ENCODE measurements at places on chromosomes 2 and 18. TPM values are rescaled to one million over a fixed set of nuclear protein-coding genes. Genes with fewer than 3 reads are reported as not detected.

MSTN gene
- total RNA-seq, result 5.8 TPM

EMILIN2 gene
- total RNA-seq, result 17.0 TPM

LCLAT1 gene
- 22.8 TPM for total RNA-seq

TMEM247 gene
- total RNA-seq, result not detected

CFAP221 gene
- 0.95 TPM for total RNA-seq

PHOSPHO2 gene
- total RNA-seq, result 15.8 TPM

TFCP2L1 gene
- total RNA-seq, result 1.2 TPM

CNNM3 gene
- 18.0 TPM for total RNA-seq

DNA sequence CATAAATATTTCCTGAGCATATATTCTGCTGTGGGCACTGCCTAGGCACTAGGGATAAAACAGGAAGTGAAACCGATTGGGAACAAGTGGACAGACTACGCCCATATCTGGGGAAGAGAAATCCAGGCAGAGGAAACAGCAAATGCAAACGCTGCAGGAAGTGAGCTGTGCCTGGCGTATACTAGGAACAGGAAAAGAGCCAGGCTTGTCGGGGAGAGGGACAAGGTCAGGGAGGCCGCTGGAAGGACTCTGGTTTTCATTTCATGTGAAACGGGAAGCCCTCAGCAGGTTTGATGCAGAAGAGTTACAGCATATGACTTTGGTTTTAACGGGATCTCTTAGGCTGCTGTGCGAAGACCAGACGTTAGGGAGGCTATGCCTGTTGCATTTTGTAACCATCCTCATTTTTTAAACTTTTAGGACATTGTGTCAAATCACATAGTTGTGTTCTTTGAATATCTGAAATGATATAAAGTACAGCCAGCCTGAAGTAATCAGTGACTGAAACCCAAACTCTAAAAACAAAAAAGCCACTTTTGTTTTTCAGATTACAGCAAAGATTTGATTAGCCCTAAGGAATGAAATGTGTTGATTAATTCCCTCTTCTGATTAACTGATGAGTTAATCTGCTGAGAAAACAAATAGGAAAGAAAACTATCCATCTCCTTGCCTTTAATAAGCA is 110.2 kb upstream of the PIEZO2 start:
- DNase-seq, result no peak

DNA sequence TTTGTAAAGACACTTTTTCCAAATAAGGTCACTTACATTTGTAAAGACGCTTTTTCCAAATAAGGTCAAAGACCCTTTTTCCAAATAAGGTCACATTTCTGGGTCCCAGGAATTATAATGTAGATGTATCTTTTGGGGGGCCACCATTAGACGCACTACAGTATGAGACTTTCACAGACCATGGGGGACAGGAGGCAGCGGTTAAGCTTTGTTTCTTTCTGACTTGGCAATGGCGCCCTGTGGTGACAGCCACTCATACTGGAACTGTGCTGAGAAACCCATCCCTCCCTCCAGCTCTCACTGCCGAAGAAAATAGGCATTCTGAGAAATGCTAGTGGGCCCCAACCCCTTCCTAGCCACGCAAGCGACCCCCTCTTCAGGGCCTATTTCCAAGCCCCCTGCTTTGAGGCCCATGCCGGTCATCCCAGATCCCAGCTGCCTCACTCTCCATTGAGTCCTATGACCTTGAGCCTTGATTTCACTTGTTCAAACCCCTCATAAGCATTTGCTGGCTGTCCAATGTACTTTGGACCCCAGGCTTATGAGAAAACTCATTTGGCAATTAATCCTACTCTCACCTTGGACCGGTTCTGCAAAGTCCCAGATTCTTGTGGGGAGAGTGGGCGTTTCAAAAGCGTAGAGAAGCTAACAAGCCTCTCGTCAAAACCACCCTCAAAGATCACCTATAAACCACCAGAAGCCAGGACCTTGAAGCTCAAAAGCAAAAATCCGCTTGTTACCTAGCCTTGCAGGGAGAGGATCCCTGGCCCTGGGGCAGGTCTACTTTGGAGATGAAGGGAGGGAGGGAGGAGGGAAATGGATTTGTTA is 11.3 kb upstream of the SPATA3 start:
- no peak for DNase-seq

DNA sequence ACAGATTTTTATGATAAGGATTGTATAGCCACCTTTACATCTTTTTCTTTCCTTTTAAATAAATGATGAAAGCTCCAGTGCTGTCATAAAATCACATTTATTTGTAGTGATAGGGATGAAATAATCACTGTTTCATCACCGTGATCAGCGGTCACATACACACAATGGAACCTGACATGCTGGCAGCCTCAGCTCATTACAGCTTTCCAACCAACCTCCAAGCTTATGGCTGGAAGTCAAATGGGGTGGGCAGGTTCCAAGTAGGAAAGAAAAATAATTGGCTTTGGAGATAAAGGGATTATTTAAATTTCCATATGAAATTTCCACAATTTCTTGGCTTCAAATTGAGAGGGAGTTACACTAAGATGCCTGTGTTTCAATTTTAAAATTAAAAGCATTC is 251.3 kb downstream of the PLCL1 start:
- no peak for DNase-seq

DNA sequence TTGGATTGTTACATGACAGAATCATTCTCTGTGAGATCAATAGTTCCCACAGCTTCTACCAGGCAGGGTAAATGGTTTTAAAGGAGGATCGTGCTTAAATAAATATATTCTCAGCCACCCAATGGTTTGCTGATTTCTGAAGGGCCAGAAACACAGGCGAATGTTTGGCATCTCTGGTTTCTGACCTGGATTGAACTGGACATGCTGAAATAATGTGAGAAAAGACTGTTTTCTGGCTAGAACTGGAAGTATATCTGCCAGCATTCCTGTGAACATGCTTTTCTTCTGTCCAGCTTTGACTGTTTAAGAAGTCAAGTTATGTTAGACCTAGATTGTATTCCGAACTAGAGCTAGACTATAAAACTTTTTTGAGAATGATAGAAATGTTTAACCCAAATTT is 77.1 kb upstream of the COL3A1 start:
- no peak for DNase-seq

DNA sequence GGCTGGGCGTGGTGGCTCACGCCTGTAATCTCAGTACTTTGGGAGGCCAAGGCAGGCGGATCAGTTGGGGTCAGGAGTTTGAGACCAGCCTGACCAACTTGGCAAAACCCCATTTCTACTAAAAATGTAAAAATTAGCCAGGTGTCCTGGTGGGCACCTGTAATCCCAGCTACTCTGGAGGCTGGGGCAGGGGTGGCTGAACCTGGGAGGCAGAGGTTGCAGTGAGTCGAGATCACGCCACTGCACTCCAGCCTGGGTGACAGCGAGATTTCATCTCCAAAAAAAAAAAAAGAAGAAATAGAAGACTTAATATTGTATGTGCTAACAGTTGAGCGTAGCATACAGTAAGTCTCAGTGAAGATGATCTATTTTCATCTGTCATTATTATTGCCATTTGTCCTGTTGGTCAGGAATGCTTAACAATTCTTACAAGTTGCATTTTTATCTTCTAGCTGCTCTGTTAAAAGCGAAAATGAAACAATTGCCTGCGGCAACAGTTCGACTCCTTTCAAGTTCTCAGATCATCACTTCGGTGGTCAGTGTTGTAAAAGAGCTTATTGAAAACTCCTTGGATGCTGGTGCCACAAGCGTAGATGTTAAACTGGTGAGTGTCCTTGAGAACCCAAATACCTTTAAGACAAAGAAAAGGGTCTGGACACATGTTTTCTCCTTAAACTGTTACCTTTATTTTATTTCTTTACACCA is 7.2 kb downstream of the PMS1 start:
- DNase-seq, result no peak

GRCh38 chr2:122078451-122078850 is 323.0 kb downstream of the TSN start:
- no peak for DNase-seq

- no peak for DNase-seq
Measured at GRCh38 chr2:166156985-166157490, 29.2 kb upstream of the SCN1A start.

- DNase-seq, result no peak
Measured at GRCh38 chr2:27261926-27262298, 935 bp downstream of the SLC30A3 start.

DNA sequence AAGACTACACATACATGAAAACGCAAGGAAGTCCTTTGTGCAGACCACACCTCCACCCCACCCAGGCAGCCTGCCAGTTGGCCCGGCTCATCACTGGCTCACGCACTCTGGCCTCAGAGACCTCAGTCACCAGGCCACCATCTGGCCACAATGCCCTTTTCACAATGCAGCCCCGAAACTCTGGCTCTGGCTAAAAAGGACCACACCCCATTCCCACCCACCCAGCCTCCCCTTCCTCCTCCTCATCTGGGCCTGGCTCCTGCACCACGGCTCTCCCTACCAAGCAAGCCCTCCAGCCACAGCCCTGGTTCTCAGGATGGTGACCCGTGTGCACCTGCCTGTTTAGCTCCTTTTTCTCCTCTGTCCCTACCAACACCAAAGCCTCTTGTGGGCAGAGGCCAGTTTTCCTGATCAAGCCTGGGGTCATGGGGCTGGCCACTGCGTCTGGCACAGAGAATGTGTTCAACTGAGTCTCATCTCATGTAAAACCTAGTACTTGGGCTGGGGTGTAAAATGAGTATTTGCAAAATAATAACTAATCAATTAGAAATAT is 7.4 kb downstream of the HDAC4 start:
- no peak for DNase-seq

- DNase-seq, result peak; percentile 21
Measured at GRCh38 chr2:225920621-225921220, 521.2 kb downstream of the NYAP2 start.

- DNase-seq, result no peak
Measured at GRCh38 chr2:70901227-70902066, 34.3 kb upstream of the ATP6V1B1 start.

- DNase-seq, result no peak
Measured at GRCh38 chr18:44903327-44903726, 222.6 kb downstream of the SETBP1 start.

DNA sequence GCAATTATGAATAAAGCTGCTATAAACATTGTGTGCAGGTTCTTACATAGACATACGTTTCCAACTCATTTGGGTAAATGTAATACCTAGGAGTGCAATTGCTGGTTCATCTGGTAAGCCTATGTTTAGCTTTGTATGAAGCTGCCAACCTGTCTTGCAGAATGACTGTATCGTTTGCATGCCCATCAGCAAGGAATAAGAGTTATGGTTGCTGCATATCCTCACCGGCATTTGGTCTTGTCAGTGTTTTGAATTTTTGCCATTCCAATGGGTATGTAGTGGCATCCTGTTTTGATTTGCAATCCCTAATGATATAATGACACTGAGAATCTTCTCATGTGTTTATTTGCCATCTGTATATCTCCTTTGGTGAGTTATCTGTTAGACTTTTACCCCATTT is 20.7 kb downstream of the CCDC150 start:
- no peak for DNase-seq

GRCh38 chr2:24359129-24360049 is 947 bp downstream of the ITSN2 start:
- DNase-seq, result no peak

- DNase-seq, result no peak
Measured at GRCh38 chr18:63264871-63265270, 54.7 kb downstream of the BCL2 start.

DNA sequence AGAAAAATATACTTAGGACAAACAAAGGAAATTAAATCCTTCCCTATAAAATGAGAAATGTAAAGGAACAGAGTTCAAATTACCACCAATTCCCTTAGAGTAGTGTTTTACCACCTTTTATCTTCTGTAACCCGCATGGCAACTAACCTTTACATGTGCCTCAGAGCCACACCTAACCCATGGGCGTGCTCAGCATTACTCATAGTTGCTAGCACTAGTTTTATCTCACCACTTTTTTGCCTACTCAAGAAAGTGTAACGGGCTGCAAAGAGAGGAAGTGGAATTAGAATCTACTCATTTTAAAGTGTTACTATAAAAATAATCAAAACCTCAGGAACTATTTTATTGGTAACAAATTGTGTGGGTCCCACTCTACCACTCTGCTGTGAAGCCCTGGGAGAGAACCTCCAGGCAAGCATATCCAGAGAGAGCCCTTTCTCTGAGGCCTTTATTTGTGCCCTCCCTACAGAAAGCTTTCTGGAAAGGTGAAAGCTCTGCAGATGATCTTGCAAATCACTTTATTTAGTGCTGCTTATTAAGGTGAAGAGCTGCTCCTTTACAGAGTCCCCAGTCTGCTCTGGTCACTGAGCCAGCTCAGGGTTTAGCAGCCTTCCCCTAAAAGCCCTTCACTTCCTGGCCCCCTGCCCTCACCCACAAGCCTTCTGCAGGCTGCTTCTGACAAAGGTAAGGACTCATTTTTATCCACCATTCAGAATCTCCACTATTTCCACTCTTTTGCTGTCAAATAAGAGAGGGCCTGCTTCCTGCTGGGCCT is 98.8 kb downstream of the TRABD2A start:
- DNase-seq, result no peak

DNA sequence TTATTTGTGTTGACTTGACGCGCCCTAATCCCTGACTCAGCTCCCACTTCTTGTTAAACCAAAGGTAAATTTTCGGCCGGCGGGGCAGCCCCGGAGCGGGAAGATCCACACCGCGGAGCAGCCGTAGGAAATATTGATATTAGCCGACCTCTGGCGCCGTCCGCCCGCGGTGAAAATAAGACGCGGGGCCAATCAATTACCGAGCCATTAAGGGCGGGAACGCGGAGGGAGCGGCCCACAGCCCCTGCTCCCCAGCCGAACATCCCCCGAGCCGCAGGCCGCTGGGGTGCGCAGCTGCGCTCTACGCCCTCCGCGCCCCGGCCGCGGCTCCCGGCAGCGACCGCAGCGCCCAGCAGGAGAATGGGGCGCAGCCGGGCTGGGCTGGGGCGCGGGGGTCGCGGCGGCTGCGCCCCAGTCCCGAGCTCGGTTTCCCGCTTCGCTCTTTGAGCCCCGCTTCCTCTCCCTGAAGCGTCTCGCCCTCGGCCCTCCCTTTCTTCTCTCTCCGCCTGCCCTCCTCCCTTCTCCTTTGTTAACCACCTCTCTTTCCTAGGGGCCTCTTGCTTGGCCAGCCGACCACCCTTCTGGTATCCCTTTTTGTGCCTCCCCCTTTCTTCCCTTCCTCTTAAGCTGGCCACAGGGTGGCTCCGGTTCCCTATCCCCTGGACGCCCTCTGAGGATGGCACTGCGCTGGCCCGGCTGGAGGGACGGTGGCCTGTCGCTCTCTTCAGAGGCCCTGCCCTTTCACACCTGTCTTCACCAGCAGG is 40.9 kb downstream of the CELF4 start:
- no peak for DNase-seq

DNA sequence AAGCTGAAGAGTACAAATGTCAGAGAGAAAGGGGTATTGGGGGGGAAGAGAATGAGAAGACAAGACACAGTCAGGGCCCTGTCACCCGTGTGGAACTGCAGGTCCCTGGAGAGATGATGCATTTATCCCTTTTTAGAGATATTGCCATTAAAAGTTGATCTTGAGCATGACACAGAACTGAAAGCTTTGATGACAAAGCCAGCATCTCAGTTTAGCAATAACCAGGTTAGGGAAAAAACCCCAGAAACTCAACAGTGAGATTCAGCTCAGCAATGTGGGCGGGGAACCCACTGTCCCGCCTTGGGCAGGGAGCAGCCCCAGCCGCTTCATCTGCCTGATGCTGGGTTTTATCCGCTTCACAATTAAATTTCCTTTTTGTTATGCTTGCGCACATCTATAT is 181.1 kb downstream of the NEDD4L start:
- no peak for DNase-seq

GRCh38 chr2:172739661-172740266 is 4.1 kb downstream of the RAPGEF4 start:
- DNase-seq, result no peak

GRCh38 chr18:79930020-79930642 is 21.3 kb downstream of the SLC66A2 start:
- DNase-seq, result no peak

- no peak for DNase-seq
Measured at GRCh38 chr18:10896851-10897250, 252.5 kb downstream of the PIEZO2 start.

- DNase-seq, result no peak
Measured at GRCh38 chr2:119684518-119684917, 5.5 kb downstream of the TMEM177 start.

Measured in urinary bladder (tissue), 4 donors.